ENCODE measurements at places on chromosomes 2 and 18.

GRCh38 chr18:47519706-47520105, 268.2 kb upstream of the SKOR2 start:
- DNase-seq: no peak

DNA sequence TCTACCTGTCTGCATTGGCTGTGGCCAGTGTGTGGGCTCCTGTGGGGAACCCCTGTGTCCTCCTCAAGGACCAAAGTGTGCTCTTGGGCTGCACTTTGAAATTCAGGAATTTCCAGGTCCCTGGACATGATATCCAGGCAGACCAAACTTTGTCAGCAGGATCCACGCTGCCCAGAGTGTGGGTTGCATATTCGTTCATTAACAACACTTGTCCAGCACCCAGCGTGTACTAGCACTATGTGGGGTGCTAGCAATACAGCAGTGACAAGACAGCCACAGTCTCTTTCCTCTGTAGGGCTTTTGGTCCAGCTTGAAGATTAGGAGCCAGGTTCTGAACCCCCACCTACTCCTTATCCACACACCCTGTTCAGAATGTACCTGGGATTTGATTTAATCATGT, 304.5 kb downstream of the ZNF521 start:
- no peak for DNase-seq

GRCh38 chr2:86789687-86790133, 1.0 kb downstream of the CD8A start:
- DNase-seq: no peak

DNA sequence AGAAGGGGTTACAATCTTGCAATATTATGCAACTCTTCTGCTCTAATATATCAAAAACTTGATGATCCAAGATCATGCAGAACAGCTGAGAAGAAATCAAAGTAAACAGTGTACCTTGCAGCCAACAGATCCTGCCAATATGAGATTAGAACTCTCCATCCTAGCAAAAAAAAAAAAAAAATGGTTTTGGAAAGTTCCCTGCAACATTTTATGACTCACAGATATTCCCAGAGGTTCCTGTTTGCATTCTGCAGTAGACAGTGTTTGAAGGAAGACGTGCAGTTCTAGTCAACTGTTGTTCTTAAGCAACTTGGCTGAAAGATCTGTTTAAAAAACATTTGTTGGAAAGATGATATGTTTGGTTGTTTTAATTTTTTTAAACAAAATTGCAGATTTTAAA, 103.6 kb upstream of the WDR75 start:
- DNase-seq: no peak

- peak; percentile 90 for DNase-seq
These were observed 55.5 kb downstream of the MARCHF4 start for GRCh38 chr2:216316743-216317142.
